Aorta (tissue), 5 donors: ENCODE measurements at places on chromosomes 4 and X. TPM values are rescaled to one million over a fixed set of nuclear protein-coding genes. Genes with fewer than 3 reads are reported as not detected.

- no peak overlapping the region for H3K27ac ChIP-seq
- no peaks in the 10 kb centered on the region for H3K27me3 ChIP-seq
- H3K36me3 ChIP-seq = no peaks in the 10 kb centered on the region
- DNase-seq = peak; percentile 74
Observed at GRCh38 chr4:3364634-3365314, 72.0 kb downstream of the RGS12 start.

DNA sequence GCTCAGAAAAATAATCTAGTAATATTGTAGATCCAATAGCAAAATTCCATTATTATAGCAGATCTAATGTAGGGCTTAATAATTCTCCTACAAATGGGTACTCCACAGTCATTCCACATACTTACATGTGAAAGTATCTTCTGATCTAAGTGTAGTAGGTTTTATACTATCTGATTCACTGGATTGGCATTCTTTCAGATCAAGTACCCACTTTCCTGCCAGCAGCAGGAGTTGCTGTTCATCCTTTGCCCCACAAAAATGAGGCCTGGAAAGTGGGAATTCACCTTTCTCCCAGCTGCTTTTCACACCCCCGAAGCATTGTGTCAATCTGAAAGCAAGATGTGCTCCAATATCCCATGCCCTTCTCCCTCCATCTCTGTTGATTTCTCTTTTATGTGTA is 77.1 kb upstream of the RXFP1 start:
- no peaks in the 10 kb centered on the region for H3K27me3 ChIP-seq
- no peaks in the 10 kb centered on the region for H3K4me1 ChIP-seq
- H3K36me3 ChIP-seq = no peaks in the 10 kb centered on the region
- DNase-seq = no peak
- no peak overlapping the region for H3K4me3 ChIP-seq

DNA sequence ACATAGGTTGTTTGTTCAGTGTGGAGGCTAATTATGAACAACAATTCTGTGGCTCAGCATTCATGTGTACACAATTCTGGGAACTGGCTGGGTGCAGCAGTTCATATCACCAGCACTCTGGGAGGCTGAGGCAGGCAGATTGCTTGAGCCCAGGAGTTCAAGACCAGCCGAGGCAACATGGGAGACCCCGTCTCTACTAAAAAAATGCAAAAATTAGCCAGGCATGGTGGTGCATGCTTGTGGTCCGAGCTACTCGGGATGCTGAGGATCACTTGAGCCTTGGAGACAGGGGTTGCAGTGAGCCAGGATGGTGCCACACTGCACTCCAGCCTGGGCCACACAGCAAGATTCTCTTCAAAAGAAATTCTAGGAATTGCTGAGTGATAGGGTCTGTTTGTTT is 4.5 kb upstream of the PPP2R2C start:
- H3K36me3 ChIP-seq = no peaks in the 10 kb centered on the region
- no peak overlapping the region for H3K4me3 ChIP-seq
- H3K4me1 ChIP-seq = no peaks in the 10 kb centered on the region
- no peak overlapping the region for H3K27ac ChIP-seq
- DNase-seq = no peak

DNA sequence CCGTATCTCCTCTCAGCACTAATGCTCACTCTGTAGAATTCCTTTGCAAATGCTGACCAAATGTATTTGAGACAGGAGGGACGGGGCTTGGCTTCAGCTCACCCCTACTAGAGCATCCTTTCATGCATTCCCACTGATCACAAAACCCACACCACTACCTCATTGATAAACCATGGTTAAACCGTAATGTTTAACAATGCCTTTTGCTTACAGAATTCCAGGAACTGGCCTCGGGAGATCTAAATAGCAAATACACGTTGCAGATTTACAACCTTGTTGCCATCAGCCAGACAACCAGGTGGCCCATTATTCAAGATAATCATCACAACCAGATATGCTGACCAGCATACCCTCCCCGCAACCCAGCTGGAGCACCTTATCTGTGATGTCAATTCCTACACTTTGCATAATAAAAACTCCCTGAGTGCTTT is 391.9 kb downstream of the KCTD8 start:
- DNase-seq = no peak
- H3K36me3 ChIP-seq = no peaks in the 10 kb centered on the region
- no peaks in the 10 kb centered on the region for H3K4me1 ChIP-seq

- no peaks in the 10 kb centered on the region for H3K27me3 ChIP-seq
- no peaks in the 10 kb centered on the region for H3K4me1 ChIP-seq
- no peak overlapping the region for H3K27ac ChIP-seq
- H3K4me3 ChIP-seq = no peak overlapping the region
- no peaks in the 10 kb centered on the region for H3K36me3 ChIP-seq
Observed at GRCh38 chr4:103786014-103786413, 66.2 kb upstream of the TACR3 start.

DNA sequence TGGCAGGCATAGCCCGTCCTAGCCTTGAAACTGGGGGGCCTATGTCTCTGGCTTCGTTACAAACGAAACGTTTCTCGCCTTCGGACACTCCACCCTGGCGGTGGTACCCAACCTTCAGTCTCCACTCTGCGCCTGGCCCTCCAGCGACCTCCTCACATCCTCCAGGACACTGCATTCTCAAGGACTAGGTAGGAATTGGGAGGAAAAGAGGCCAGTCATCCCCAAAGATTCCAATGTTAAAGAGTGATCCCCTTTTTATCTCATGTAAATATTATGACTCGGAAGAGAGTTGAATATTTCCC is 2.1 kb upstream of the NKX6-1 start:
- H3K4me3 ChIP-seq = no peak overlapping the region
- peaks cover 1% of the 10 kb centered on the region for H3K4me1 ChIP-seq
- no peaks in the 10 kb centered on the region for H3K36me3 ChIP-seq

DNA sequence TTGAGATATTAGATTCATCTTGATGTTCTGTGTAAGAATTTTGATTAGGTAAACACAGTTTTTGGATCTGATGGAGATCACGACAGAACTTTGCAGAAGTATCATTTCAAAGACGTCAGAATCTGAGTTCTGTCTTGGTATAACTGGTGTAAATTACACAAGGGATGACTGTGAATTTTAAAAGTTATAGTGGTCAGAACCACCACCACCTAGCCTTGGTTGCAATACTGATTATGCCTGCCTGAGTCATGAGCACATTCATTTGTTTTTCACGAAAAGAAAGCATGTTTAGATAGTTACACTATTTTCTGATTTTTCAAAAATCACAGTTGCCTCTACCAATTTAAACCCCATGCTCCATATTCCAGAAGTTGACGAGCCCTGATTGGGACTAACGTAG is 54.8 kb downstream of the ZFX start:
- no peak for DNase-seq
- no peak overlapping the region for H3K4me3 ChIP-seq
- no peaks in the 10 kb centered on the region for H3K27me3 ChIP-seq
- H3K36me3 ChIP-seq = no peaks in the 10 kb centered on the region
- no peak overlapping the region for H3K27ac ChIP-seq

DNA sequence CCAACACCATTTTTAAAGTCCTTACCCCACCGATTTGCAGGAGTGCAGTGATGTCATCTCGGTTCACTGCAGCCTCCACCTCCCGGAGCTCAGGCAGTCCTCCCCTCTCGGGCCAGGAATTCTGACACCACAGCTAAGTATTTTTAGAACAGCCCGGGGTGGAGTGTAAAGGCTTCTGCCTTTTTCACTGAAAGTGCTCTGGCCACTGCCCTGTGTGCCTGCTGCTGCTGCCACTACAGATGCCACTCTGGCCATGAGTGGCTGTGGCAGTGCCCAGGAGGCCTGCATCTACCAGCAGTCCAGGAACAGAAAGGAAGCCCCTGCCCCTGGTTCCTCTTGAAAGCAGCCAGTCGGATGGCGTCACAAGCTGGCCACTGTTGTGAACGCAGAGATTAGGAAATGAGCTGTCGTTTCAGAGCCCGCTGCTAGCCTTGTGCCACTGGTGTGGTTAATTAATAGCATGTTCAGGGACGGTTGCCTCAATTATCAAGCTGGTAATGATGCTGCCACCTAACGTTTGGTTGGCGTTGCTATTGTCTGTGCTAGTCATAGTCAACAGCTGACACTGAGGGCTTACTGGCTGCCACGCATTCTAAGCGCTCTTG is 23.6 kb upstream of the TBC1D14 start:
- no peak overlapping the region for H3K4me3 ChIP-seq
- no peaks in the 10 kb centered on the region for H3K4me1 ChIP-seq
- no peak overlapping the region for H3K27ac ChIP-seq
- DNase-seq = peak; percentile 85
- no peaks in the 10 kb centered on the region for H3K27me3 ChIP-seq

GRCh38 chr4:122861172-122861943 is 34.7 kb downstream of the FGF2 start:
- H3K27me3 ChIP-seq = no peaks in the 10 kb centered on the region
- DNase-seq = no peak
- H3K4me3 ChIP-seq = no peak overlapping the region
- H3K4me1 ChIP-seq = no peaks in the 10 kb centered on the region
- H3K36me3 ChIP-seq = no peaks in the 10 kb centered on the region

DNA sequence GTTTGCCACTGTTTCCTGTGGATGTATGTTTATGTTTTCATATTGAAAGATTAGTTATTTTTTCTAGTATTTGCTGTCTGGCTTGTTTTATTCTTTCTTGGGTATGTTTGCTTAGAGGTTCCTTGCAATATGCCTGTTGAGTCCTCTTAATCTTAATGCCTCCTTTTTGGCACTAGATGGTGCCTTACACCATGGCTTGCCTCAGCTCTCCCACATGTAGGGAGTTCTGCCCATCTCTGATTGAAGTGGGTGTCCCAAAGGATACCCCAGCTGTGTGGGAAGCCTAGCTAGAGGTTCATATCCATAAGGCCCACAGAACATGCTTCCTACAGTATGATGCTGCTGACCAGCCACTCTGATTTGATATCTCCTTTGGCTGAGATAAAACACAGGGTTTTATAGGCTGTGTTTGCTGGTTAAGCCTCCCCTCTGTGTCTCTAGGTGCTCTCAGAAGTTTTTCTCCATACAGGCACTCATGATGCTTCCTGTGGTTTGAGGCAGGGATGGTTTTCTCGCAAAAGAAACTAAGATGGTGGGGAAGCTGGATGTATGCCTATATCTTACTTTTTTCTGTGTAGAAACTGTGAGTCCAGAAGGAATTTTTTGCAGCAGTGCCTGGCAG is 162.4 kb downstream of the ASB9 start:
- H3K27me3 ChIP-seq = no peaks in the 10 kb centered on the region
- H3K4me1 ChIP-seq = no peaks in the 10 kb centered on the region
- DNase-seq = no peak
- H3K27ac ChIP-seq = no peak overlapping the region

DNA sequence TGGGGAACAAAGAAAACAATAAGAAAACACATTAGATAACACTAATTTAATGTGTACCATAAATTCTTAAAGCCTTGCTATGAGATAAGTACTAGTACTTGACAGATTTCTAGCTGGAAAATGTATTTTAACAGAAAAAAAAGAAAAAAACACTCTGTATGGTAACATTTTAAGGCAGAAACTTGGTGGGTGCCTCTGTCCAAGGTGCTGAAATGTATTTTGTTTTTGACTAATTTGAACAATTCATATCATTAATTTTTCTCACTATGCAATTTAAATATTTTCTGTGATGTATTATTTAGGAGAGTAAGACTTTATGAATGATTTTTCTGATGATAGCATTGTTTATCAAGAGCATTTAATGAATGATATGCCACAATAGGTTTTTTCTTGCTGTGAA is 107.5 kb downstream of the GABRG1 start:
- no peaks in the 10 kb centered on the region for H3K4me1 ChIP-seq
- no peaks in the 10 kb centered on the region for H3K27me3 ChIP-seq
- no peak overlapping the region for H3K4me3 ChIP-seq
- no peaks in the 10 kb centered on the region for H3K36me3 ChIP-seq
- DNase-seq = no peak

DNA sequence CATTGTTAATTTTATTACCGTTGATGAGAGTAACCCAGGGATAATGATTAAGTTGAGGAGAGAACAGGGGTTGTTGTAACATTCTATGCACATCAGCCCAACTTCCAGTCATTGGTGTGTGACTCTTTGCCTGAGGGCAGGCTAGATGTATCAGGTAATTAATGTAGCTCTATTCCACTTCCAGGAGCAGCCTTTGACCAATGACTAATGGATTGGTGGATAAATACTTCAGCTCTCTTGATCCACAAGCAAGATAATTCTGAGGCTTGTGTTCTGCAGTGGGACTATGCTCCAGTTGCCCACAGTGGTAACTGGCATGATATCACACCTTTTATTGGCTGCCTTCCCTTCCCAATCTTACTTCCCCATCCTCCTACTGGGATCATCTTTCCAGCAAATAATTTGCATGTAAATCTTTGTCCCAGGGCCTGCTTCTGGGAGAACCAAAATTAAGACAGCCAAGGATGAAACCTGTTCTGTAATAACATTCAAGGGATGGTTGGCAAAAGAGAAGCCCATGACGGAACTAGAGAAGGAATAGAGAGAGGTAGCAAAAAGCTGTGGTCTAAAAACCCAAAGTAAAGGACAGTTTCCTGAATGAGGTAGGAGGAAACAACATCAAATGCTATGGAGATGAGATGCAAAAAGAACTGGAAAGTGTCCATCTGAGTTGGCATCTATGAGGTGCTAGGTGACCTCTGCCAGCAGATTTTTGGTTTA is 241.4 kb upstream of the RPS6KA3 start:
- H3K36me3 ChIP-seq = no peaks in the 10 kb centered on the region
- H3K4me3 ChIP-seq = no peak overlapping the region
- H3K27ac ChIP-seq = no peak overlapping the region
- H3K4me1 ChIP-seq = no peaks in the 10 kb centered on the region
- no peaks in the 10 kb centered on the region for H3K27me3 ChIP-seq
- no peak for DNase-seq

DNA sequence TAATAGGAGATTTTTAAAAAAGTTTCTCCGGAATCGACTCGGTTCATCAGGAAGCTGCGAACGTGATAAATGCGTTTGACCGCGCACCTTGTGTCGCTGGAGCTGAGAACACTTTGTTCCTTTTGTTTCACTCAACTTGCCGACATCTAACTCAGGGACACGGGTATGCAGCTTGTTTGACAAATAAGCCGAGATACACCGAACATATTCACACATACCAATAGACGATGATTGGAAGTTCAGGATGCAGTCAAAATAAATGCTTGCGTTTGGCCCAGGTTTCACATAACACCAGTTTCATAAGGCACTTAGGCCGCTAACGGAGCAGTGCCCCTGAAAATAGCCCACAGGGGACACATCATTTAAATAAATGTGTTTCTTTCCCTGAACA is 932 bp upstream of the SHISA3 start:
- H3K4me3 ChIP-seq = no peak overlapping the region
- no peak overlapping the region for H3K27ac ChIP-seq
- H3K4me1 ChIP-seq = no peaks in the 10 kb centered on the region
- H3K36me3 ChIP-seq = no peaks in the 10 kb centered on the region

Gene EPGN
- not detected for total RNA-seq

Gene PORCN
- 10.3 TPM for total RNA-seq

Gene DDIT4L
- 6.1 TPM for total RNA-seq

Gene EDNRA
- total RNA-seq = 23.0 TPM

Gene ARFIP1
- 30.4 TPM for total RNA-seq

Gene DMRTC1
- not detected for total RNA-seq
